ENCODE measurements at places on chromosomes 7 and 10.
A peak's percentile ranks its signal among the peaks of the same experiment; 100 is the strongest.

DNA sequence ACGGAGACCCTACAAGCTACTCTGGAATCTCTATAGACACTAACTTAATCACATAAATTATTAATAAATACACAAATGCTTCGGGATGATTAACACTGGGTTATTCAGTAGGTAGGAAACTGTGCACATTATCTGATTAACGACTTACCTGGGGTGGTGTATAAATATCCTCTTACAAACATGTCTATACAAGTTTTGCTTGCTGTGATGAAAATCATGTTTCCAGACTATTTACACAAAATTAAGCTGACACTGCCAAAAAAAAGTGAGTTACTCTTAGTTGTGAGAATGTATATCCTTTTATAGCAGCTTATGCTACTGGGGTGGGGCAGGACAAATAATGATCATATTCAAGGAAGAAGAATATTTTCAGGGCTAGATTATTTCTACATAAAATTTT, 314.6 kb downstream of the C7orf25 start:
- no peak for DNase-seq

- no peak for DNase-seq
These were observed 620.9 kb downstream of the TNS3 start for GRCh38 chr7:46960970-46961369.

DNA sequence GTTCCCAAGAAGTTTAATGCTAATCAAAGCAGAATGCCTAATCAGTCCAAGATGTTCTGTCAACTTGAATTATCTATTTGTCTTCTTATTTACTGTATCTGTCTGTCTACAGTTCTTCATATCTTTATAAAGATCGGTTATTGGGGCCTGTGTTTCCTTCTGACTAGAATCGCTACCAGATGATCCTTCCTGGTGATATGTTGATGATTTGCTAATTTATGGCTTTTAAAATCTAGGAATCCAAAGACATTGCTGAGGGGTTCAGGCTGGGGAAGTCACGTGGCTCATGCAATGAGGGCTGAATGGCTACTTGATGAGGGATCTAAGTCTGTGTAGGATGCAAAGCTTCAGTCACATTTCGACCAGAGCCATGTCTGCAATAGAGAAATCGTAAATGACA, 536.3 kb downstream of the KCNMA1 start:
- no peak for DNase-seq

DNA sequence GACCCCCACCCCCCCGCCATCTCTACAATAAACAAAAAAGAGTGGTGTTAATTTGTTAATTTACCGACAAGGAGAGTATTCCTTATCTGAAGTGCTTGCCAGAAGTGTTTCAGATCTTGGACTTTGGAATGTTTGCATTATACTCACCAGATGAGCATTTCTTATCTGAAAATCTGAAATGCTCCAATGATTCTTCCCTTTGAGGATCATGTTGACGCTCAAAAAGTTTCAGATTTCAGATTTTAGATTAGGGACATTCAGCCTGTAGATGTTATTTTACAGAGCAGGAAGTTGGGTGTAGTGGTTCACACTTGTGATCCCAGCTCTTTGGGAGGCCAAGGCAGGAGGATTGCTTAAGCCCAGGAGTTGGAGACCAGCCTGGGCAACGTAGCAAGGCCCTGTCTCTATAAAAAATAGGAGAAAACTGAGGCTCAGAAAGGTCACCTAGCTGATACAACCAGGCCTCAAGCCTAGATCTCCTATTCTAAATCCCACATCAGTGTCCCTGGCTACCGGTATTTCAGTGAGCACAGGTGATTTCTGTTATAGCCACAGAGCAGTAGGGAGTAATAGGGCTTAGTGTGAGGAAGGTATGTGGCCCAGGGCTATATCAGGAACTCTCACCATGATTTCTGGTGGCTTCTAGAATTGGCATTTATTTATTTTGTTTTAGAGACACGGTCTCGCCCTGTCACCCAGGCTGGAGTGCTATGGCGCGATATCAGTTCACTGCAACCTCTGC, 35.4 kb downstream of the TMEM120A start:
- DNase-seq, result no peak

GRCh38 chr7:52120912-52121311, 804.3 kb upstream of the COBL start:
- no peak for DNase-seq

- no peak for DNase-seq
These were observed 297.4 kb upstream of the NEBL start for GRCh38 chr10:21194510-21194993.

DNA sequence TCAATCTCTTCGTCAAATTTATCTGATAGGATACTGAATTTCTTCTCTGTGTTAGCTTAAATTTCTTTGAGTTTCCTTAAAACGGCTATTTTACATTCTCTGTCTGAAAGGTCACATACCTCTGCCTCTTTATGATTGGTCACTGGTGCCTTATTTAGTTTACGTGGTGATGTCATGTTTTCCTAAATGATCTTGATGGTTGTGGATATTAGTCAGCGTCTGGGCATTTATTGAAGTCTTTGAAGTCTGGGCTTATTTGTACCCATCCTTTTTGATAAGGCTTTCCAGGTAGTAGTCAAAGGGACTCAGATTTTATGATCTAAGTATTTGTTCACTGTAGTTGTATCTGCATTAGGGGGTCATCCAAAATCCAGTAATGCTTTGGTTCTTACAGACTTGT, 1407.5 kb upstream of the LRRTM3 start:
- no peak for DNase-seq

GRCh38 chr10:60040014-60040662, 133.8 kb upstream of the CCDC6 start:
- DNase-seq, result no peak

- DNase-seq, result no peak
These were observed 467.0 kb upstream of the AKR1E2 start for GRCh38 chr10:4359003-4359402.

DNA sequence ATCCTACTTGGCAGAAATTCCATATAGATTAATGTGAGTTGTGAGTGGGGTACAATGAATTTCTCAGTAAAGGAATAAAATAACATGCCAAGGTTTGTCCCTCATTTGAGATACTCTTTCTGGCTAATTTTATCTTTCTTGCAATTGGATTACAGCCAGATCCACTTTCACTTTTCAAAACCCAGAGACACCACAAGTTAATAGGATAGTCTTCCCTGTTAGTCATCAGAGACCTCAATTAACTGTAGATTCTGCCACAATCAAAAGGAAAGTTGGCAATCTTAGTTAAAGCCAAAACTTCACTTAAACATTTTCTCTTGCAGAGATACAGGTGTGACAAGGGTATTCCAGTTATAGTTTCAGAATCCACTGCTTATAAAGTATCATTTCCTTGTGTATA, 91.4 kb upstream of the PHYHIPL start:
- no peak for DNase-seq

DNA sequence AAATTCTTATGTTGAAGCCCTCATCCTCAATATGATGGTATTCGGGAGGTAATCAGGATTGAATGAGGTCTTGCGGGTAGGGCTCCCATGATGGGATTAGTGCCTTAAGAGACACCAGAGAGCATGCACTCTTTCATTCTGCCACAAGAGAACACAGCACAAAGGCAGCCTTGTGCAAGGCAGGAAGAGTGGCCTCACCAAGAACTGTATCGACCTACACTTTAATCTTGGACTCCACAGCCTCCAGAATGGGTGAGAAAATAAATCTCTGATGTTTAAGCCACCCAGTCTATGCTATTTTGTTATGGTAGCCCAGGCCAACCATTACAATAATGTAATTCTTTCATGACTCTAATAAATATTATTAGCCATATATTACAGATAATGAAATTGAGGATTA, 8.4 kb downstream of the SEM1 start:
- no peak for DNase-seq

- DNase-seq, result no peak
These were observed 50.9 kb downstream of the CALML3 start for GRCh38 chr10:5575482-5576153.

DNA sequence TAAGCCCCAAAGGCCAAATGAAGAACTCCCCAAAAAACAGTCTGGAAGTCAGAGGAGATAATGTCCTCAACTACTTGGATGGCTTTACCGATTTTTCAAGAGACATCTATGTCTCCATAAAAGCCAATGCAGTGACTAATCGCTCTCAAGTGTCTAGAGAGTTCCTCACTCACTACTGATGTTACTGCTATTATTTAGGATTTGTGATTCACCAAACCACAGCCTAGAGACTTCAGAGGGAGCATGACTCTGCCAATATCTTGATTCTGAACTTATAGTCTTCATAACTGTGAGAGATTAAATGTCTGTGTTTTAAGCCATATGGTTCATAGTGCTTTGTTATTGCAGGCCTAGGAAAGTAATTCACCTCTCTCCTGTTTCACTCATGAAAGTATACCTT, 160.2 kb downstream of the IPMK start:
- no peak for DNase-seq

- no peak for DNase-seq
These were observed 31.1 kb upstream of the TMEM273 start for GRCh38 chr10:49219248-49219647.

- no peak for DNase-seq
These were observed 122.0 kb downstream of the TPK1 start for GRCh38 chr7:144713850-144714249.

- DNase-seq, result no peak
These were observed 30.8 kb downstream of the LSMEM1 start for GRCh38 chr7:112511451-112512202.

- DNase-seq, result no peak
These were observed 2.2 kb downstream of the GSAP start for GRCh38 chr7:77413861-77414424.

- DNase-seq, result no peak
These were observed 79.2 kb downstream of the ELAPOR2 start for GRCh38 chr7:86980223-86980622.

DNA sequence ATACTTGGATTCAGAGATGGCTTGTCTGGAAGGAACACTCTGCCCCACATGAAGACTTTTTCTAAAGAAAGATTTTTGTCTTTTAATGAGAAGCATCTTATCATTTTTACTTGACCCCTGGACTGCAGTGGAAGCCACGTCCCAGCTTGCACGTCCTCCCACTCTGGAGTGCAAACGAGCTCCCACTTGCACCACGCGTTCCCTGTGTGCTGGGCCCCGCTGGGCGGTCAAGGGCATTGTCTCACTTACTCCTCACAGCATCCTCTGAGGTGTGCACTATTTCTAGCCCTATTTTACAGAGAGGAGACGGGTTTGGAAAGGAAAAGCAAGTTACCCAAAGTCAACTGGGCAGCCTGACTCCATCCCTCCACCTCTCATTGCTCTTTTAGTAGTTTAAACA, 175.2 kb downstream of the HIBADH start:
- no peak for DNase-seq

- no peak for DNase-seq
These were observed 131.8 kb downstream of the GFRA1 start for GRCh38 chr10:116141246-116141645.

GRCh38 chr10:47127188-47127785, 172.7 kb upstream of the GDF10 start:
- no peak for DNase-seq

DNA sequence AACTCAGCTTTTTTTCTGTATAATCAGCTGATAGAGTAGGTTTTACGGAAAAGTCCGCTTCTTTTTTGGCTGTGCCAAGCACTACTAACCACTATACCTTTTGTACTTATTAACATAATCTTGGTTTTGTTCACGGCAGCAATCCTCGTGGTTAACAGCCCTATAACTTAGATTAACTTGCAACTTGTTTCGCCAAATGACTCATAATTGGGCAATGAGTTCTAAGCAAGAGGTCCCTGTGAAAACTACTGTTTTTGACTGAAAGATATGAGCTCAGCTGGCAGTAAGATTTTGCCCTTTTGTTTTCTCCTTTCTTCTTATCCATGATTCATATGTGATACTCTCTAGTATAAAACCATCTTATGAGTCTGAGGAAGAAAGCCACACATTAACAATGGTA, 345.0 kb upstream of the PCDH15 start:
- no peak for DNase-seq

GRCh38 chr10:87979847-87980246, 116.4 kb downstream of the PTEN start:
- no peak for DNase-seq

DNA sequence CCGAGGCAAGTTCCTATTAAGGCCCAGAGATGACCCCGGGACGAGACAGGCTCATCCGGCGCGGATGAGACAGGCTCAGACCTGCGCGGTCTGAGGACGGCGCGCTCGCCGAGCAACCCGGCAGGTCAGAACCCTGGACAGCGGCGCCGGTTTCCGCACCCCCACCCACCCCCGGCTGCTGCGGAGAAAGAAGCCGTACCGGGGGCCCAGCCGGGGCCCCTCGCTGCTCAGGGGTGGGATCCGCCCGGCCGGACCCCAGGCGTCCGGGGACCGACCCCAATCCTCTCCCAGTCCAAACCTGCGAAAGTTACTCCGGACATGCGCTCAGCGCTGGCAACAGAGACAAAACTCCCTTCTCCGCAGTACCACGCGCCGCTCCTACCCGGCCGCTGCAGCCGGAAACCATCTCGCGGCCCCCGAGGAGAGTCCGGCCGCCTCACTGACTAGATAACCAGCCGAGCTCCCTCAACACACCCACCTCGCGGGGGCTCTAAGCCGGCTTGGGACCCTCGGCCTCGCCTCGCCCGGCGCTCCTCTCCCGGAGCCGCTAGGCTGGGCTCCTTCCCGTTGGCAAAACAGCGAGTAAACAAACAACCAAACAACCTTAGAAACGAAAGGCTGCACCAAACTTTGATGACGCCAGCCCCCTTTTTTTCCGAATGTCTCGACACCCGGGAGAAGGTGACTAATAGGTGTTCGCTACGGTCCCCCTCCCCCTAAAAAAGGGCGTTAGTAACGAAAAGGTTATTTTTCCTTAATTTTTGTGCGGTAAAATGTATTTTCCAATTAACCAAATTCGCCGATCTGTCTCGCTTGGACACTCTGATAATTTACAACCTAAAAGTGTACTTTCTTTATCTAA, 2.3 kb upstream of the DRGX start:
- DNase-seq, result peak; percentile 68

DNA sequence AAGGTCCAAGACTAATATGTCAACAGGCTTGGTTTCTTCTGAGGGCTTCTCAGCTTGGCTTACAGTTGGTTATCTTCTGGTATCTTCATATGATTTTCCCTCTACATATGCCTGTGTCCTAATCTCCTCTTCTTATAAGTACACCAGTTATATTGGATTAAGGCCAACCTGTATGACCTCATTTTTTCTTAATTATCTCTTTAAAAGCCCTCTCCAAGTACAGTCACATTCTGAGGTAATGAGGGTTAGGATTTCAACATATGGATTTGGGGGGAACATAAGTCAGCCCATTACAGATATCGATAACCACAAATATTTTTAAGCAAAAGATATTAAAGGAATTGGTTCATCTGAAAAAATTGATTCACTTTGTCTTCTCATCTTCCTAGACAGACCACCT, 49.2 kb downstream of the IQUB start:
- no peak for DNase-seq

DNA sequence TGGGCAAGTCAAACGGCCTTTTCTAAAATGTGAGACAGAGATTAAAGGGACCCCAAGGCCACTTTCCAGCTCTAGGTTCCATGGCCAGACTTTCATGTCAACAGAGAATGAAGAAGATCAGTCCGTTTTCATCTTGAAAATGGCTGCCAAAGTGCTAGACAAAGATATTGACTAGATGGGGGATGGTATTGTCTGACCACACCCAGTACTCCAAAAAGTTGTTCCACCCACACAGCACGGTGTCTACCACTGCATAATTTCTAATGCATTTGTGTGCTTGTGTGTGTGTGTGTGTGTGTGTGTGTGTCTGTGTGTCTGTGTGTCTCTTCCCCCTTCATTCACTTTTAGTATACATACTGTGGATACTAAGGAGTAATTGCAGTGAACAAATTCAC, 1.3 kb downstream of the COL1A2 start:
- no peak for DNase-seq
